Progenitor cell of endocrine pancreas (in vitro differentiated cells): ENCODE measurements at places on chromosomes 11 and 22. TPM values are rescaled to one million over a fixed set of nuclear protein-coding genes. Genes with fewer than 3 reads are reported as not detected.

CBX7 gene
- 6.0 and 7.7 TPM in 2 replicates for total RNA-seq

SAA4 gene
- not detected in 2 replicates for total RNA-seq

KLHL22 gene
- 47.3 and 51.6 TPM in 2 replicates for total RNA-seq

SMC1B gene
- total RNA-seq = not detected in 2 replicates

APOA5 gene
- total RNA-seq = not detected in 2 replicates

SLC1A2 gene
- 0.07 and 0.44 TPM in 2 replicates for total RNA-seq

GPR137 gene
- total RNA-seq = 46.7 and 56.5 TPM in 2 replicates

TTC9C gene
- total RNA-seq = 35.5 and 40.8 TPM in 2 replicates

TREH gene
- total RNA-seq = not detected in 2 replicates

CABP7 gene
- 0.12 TPM in 1 of 2 replicates, not detected in the other for total RNA-seq

MMP13 gene
- total RNA-seq = not detected in 2 replicates

FXYD2 gene
- total RNA-seq = 7.4 and 7.7 TPM in 2 replicates

MYOD1 gene
- total RNA-seq = not detected in 2 replicates

AMOTL1 gene
- total RNA-seq = 44.8 and 45.8 TPM in 2 replicates

DDTL gene
- not detected in 2 replicates for total RNA-seq

OR52I2 gene
- total RNA-seq = not detected in 2 replicates

MMP11 gene
- 41.6 and 50.2 TPM in 2 replicates for total RNA-seq

OR1S2 gene
- total RNA-seq = not detected in 2 replicates

KRTAP5-8 gene
- 0.24 TPM in 1 of 2 replicates, not detected in the other for total RNA-seq

HTR3B gene
- total RNA-seq = not detected in 2 replicates

ROM1 gene
- total RNA-seq = 0.62 and 0.86 TPM in 2 replicates

EIF4G2 gene
- total RNA-seq = 1,076 and 1,126 TPM in 2 replicates

XKR3 gene
- not detected in 2 replicates for total RNA-seq

HTR3A gene
- total RNA-seq = not detected in 2 replicates

OR2D2 gene
- total RNA-seq = 0.53 TPM in 1 of 2 replicates, not detected in the other

CEND1 gene
- total RNA-seq = not detected in 2 replicates

OR4C45 gene
- not detected in 2 replicates for total RNA-seq

ACO2 gene
- total RNA-seq = 67.4 and 69.7 TPM in 2 replicates

OR8A1 gene
- not detected in 2 replicates for total RNA-seq

PDE2A gene
- total RNA-seq = 0.91 and 4.0 TPM in 2 replicates

HBE1 gene
- total RNA-seq = not detected in 2 replicates

GGTLC2 gene
- total RNA-seq = not detected in 2 replicates

CHST1 gene
- total RNA-seq = 0.31 and 0.36 TPM in 2 replicates

PHLDB1 gene
- total RNA-seq = 106 and 110 TPM in 2 replicates

CD248 gene
- 0.22 and 0.67 TPM in 2 replicates for total RNA-seq

NXPE4 gene
- not detected in 2 replicates for total RNA-seq

OR6Q1 gene
- not detected in 2 replicates for total RNA-seq

EIF3L gene
- total RNA-seq = 725 and 736 TPM in 2 replicates

MMP12 gene
- total RNA-seq = not detected in 2 replicates

ZBTB16 gene
- total RNA-seq = 29.6 and 32.6 TPM in 2 replicates

SERPING1 gene
- 190 and 196 TPM in 2 replicates for total RNA-seq

IGLL5 gene
- not detected in 2 replicates for total RNA-seq

C22orf23 gene
- 0.89 and 0.93 TPM in 2 replicates for total RNA-seq

SLC25A17 gene
- total RNA-seq = 16.7 and 18.4 TPM in 2 replicates

LRRC56 gene
- 5.1 and 5.4 TPM in 2 replicates for total RNA-seq

IFITM10 gene
- total RNA-seq = 1.2 TPM in 2 replicates

CFL1 gene
- 864 and 890 TPM in 2 replicates for total RNA-seq

SCGB1D2 gene
- total RNA-seq = not detected in 2 replicates

KCNQ1 gene
- 3.1 and 3.3 TPM in 2 replicates for total RNA-seq

GDPD4 gene
- not detected in 2 replicates for total RNA-seq

CCDC87 gene
- total RNA-seq = 0.89 and 1.1 TPM in 2 replicates

MS4A3 gene
- not detected in 2 replicates for total RNA-seq

TRPM5 gene
- total RNA-seq = 0.46 and 0.84 TPM in 2 replicates

LAYN gene
- 4.5 and 5.1 TPM in 2 replicates for total RNA-seq

CRYBB1 gene
- not detected in 2 replicates for total RNA-seq

MB gene
- total RNA-seq = not detected in 2 replicates
